T-cell (primary cell): ENCODE measurements at places on chromosomes 11 and 22. TPM values are rescaled to one million over a fixed set of nuclear protein-coding genes. Genes with fewer than 3 reads are reported as not detected.

GRCh38 chr11:41498726-41499125 lies 39.3 kb upstream of the LRRC4C start:
- H3K27me3 ChIP-seq, result no peaks in the 10 kb centered on the region
- no peaks in the 10 kb centered on the region for H3K36me3 ChIP-seq
- DNase-seq, result no peak
- H3K4me1 ChIP-seq, result no peaks in the 10 kb centered on the region
- no peak overlapping the region for H3K4me3 ChIP-seq

DNA sequence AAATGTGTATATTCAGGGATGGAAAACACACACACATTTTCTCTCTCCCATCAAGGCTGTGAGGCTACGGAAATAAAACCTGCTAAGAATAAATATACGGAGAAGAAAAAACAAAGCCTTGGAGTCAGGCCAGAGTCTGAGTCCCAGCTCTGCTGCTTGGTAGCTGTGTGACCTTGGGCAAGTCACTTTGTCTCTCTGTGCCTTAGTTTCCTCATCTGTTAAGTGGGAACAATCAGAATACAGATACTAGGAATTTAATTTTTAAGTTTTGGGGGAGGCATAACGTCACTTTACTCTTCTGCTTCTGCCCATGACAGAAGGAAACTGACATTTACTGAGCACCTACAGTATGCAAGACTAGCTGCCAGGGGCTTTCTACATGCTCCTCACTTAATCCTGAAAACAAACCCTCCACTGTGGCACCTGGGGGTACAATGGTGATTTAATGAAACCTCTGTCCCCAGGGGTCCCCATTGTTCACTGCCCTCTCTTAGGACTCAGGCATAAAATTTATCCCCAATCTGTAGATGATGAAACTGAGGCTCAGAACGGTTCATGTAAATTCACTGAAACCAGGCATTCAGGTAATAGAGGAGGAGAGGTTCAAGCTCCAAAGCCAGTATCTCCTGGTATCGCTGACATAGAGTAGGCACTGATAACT lies 131.9 kb upstream of the SERPIND1 start:
- H3K36me3 ChIP-seq, result no peaks in the 10 kb centered on the region
- H3K4me3 ChIP-seq, result no peak overlapping the region
- no peaks in the 10 kb centered on the region for H3K4me1 ChIP-seq
- no peak overlapping the region for H3K27ac ChIP-seq
- DNase-seq, result no peak
- H3K27me3 ChIP-seq, result no peaks in the 10 kb centered on the region

DNA sequence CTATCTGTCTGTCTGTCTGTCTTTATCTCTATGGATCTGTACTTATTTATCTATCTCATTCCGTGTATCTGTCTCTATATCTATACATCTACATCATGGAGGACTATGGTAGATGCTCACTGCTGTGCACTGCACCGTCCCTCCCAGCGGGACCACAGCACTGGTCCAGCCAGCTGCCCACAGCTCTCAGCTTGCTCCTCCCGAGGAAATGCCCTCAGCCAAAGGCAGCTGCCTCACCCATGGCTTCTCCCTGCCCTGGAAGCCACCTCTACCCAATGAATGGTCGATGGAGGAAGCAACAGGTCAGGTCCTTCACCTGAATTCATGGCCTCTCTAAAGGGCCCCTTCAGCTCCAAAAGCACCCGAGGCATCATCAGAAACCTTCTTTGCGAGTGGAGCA lies 14.7 kb upstream of the CD81 start:
- no peaks in the 10 kb centered on the region for H3K4me1 ChIP-seq
- no peaks in the 10 kb centered on the region for H3K36me3 ChIP-seq
- no peak for DNase-seq
- no peak overlapping the region for H3K27ac ChIP-seq
- no peak overlapping the region for H3K4me3 ChIP-seq

- no peak for DNase-seq
- H3K4me3 ChIP-seq, result no peak overlapping the region
- peaks cover 5% of the 10 kb centered on the region for H3K4me1 ChIP-seq
Measured at GRCh38 chr22:20937794-20938671, 20.8 kb downstream of the CRKL start.

DNA sequence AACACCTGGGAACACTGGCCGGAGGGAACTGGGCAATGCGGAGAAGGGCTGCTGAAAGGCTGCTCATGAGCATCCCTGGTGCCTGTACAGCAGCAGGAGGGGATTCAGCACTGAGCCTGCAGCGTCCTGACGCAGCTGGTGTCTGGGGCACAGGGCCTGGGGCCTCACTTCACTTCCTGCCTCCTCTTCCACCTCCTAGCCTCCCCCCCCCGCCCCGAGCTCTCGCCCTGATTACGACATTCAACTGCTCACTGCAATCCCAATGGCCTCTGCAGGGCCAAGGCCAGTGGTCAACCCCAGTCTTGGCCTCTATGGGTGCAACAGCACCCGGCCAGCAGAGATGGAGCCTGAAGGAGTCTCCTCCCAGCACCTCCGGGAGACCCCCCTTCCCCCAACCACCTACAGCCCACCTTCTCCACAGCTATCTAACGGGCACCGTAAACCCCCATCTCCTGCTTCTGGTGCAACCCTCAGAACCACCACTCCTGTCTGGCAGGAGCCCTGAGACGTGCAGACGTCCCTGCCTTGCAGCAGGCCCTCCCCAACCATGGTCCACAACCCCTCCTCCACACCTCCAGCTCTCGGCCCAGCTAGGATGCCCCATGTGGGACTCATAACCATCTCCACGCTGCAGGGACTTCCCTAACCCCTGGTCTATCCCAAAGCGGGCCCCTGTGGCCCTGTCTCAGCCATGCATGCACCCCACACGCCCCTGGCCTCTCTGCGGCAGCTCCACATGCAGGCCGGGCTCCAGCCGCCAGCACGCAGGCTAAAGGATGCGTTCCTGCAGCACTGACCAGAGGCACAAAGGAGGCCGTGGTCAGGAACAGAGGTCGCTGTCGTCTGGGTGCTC lies 38.2 kb downstream of the BRD1 start:
- H3K27me3 ChIP-seq, result no peaks in the 10 kb centered on the region
- peak; percentile 47 for DNase-seq
- H3K27ac ChIP-seq, result peak overlapping the region; percentile 78
- peak overlapping the region; percentile 40 for H3K4me3 ChIP-seq
- H3K36me3 ChIP-seq, result peaks cover 17% of the 10 kb centered on the region
- H3K4me1 ChIP-seq, result peaks cover 46% of the 10 kb centered on the region

DNA sequence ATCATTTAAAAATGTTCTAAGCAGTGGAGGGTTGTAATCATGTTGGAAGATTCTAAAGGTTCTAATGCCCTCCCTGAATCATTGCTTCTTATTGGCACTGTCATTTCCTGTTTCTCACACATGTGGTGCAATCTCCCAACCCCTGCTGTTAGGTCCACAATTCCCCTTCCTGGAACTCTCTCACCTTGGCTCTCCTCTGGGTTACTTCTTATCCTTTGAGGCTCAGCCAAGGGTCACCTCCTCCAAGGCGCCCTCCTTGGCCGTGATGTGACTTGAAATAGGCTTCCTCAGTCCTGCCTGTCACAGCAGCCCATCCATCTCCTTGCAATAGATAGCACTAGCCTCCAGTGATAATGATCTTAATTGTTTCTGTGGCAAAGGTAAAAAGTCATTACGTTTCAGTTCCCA lies 149.8 kb downstream of the TTC17 start:
- no peak overlapping the region for H3K4me3 ChIP-seq
- H3K27me3 ChIP-seq, result no peaks in the 10 kb centered on the region
- no peak overlapping the region for H3K27ac ChIP-seq
- H3K36me3 ChIP-seq, result no peaks in the 10 kb centered on the region

DNA sequence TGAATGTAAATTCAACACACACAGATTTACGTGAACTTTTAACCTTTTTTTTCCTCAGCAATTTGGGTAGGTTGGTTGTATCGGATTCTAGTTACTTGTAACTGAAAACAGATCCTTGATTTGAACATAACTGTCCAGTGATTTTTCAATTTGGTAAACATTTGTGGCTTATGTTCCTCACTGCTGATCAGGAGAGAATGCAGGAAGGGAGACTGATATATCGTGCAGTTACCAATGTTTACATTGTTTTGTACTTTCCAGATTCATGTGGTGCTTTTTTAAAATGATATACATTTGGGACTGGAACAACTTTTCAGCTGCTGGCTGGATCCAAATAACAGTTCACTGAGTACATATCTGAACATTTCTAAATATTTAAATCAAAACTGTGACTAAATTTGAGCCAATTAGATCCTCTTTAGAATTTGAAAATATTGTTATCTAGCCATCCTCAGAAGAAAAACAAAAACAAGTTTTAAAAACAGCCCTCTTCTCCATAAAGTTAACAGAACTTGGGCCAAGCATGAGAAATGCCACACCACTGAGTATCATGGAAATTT lies 84.3 kb upstream of the MTMR2 start:
- no peak overlapping the region for H3K4me3 ChIP-seq
- peaks cover 6% of the 10 kb centered on the region for H3K4me1 ChIP-seq
- no peak for DNase-seq
- H3K36me3 ChIP-seq, result no peaks in the 10 kb centered on the region
- H3K27ac ChIP-seq, result no peak overlapping the region

DNA sequence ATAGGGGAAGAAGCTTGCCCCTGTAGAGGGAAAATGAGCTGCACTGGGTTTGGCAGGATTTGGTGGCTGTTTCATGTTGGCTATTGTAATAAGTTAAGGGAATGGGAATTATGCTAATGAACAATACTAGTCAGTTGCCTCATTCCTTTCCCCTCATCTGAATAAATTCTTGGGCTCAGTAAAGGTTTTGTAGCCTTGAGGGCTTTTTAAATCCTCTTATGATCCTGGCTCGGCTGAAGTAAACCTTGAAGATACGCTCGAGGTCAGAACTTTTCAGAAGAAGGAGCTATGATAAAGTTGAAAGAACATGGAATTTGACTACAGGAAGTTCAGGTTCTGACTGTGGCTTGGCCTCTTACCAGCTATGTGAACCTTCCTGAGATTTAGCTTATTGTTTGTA lies 448.7 kb downstream of the RAB38 start:
- H3K4me1 ChIP-seq, result no peaks in the 10 kb centered on the region
- H3K27ac ChIP-seq, result no peak overlapping the region
- H3K4me3 ChIP-seq, result no peak overlapping the region

- no peaks in the 10 kb centered on the region for H3K36me3 ChIP-seq
- H3K27ac ChIP-seq, result no peak overlapping the region
- no peak overlapping the region for H3K4me3 ChIP-seq
- no peak for DNase-seq
Measured at GRCh38 chr11:45569776-45570175, 95.6 kb downstream of the CHST1 start.

GRCh38 chr11:130945896-130946295 lies 29.6 kb upstream of the SNX19 start:
- no peak overlapping the region for H3K27ac ChIP-seq
- H3K4me1 ChIP-seq, result no peaks in the 10 kb centered on the region
- DNase-seq, result no peak

- no peak overlapping the region for H3K27ac ChIP-seq
- no peak for DNase-seq
- H3K4me1 ChIP-seq, result no peaks in the 10 kb centered on the region
- H3K36me3 ChIP-seq, result no peaks in the 10 kb centered on the region
Measured at GRCh38 chr22:40002935-40003715, 8.4 kb downstream of the FAM83F start.

- no peaks in the 10 kb centered on the region for H3K4me1 ChIP-seq
- no peaks in the 10 kb centered on the region for H3K36me3 ChIP-seq
- H3K27ac ChIP-seq, result no peak overlapping the region
- H3K27me3 ChIP-seq, result peaks cover 2% of the 10 kb centered on the region
- DNase-seq, result no peak
- no peak overlapping the region for H3K4me3 ChIP-seq
Measured at GRCh38 chr11:87444993-87445392, 407.3 kb downstream of the TMEM135 start.

DNA sequence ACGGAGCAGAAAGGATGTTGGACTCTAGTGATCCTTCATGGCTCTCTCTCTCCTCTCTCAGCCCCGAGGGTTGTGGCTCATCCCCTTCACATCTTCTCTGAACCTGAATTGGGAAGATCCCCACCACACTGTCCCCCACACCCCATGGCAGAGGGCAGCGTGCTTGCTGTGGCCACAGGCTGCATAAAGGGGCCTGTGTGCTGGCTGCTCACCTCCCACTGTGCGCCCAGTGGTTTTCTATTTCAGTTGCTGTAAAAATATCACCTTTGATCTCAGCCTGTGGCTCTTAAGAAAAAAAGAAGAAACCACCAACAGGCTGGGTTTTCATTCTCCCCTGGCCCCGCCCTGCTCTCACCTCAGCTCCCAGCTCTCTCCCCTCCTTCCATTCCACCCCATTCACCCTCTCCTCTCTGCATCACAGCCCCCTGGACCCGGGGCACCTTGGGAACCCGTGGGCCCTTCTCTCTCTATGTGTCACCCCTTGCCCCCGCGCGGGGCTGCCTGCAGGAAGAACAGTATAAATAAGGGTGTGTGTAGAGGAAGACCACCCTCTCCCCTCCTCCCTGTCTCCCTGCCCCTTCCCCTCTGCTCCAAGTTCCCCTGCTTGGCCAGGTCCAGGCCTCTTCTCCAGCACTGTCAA lies 25.8 kb upstream of the WNT11 start:
- H3K4me3 ChIP-seq, result peak overlapping the region; percentile 25
- H3K27me3 ChIP-seq, result no peaks in the 10 kb centered on the region
- peak; percentile 77 for DNase-seq
- H3K27ac ChIP-seq, result no peak overlapping the region

GRCh38 chr11:40921246-40921645 lies 538.2 kb downstream of the LRRC4C start:
- no peak for DNase-seq
- no peaks in the 10 kb centered on the region for H3K27me3 ChIP-seq
- no peaks in the 10 kb centered on the region for H3K4me1 ChIP-seq
- H3K36me3 ChIP-seq, result no peaks in the 10 kb centered on the region

GRCh38 chr11:67638535-67639437 lies 777 bp downstream of the TBX10 start:
- no peaks in the 10 kb centered on the region for H3K27me3 ChIP-seq
- no peak overlapping the region for H3K27ac ChIP-seq
- peaks cover 6% of the 10 kb centered on the region for H3K4me1 ChIP-seq
- DNase-seq, result no peak

GRCh38 chr22:23237201-23237798 lies 57.0 kb downstream of the BCR start:
- H3K4me1 ChIP-seq, result peaks cover 86% of the 10 kb centered on the region
- H3K27me3 ChIP-seq, result no peaks in the 10 kb centered on the region
- no peak overlapping the region for H3K4me3 ChIP-seq
- peak overlapping the region; percentile 43 for H3K27ac ChIP-seq
- no peak for DNase-seq

GRCh38 chr11:30489076-30489475 lies 97.1 kb downstream of the MPPED2 start:
- no peak overlapping the region for H3K27ac ChIP-seq
- H3K4me3 ChIP-seq, result no peak overlapping the region
- H3K4me1 ChIP-seq, result no peaks in the 10 kb centered on the region
- H3K36me3 ChIP-seq, result no peaks in the 10 kb centered on the region
- no peak for DNase-seq
- H3K27me3 ChIP-seq, result no peaks in the 10 kb centered on the region

The KRTAP5-10 gene
- not detected for total RNA-seq

The NXPE1 gene
- total RNA-seq, result not detected

The LBHD1 gene
- 21.0 TPM for total RNA-seq

The IRAG1 gene
- total RNA-seq, result 0.20 TPM

The TMA7B gene
- 7.8 TPM for total RNA-seq

The TNNT3 gene
- total RNA-seq, result 21.5 TPM

The PDGFB gene
- 4.2 TPM for total RNA-seq

The CRYBB2 gene
- not detected for total RNA-seq

The BAIAP2L2 gene
- 4.4 TPM for total RNA-seq

The B4GAT1 gene
- total RNA-seq, result 7.9 TPM

The LMF2 gene
- 116 TPM for total RNA-seq
